ENCODE measurements at places on chromosomes 2 and 18.

- DNase-seq = no peak
Observed at GRCh38 chr18:36023336-36023735, 44.0 kb downstream of the RPRD1A start.

GRCh38 chr18:76822506-76823160, at the start of gene ZNF236:
Gene ZNF236, plus strand, starts transcription at chr18:76822557. Its CDS starts 51 bp downstream, at chr18:76822608.
- DNase-seq = no peak

GRCh38 chr2:159614534-159615366, 1.6 kb downstream of the BAZ2B start:
- peak; percentile 61 for DNase-seq

DNA sequence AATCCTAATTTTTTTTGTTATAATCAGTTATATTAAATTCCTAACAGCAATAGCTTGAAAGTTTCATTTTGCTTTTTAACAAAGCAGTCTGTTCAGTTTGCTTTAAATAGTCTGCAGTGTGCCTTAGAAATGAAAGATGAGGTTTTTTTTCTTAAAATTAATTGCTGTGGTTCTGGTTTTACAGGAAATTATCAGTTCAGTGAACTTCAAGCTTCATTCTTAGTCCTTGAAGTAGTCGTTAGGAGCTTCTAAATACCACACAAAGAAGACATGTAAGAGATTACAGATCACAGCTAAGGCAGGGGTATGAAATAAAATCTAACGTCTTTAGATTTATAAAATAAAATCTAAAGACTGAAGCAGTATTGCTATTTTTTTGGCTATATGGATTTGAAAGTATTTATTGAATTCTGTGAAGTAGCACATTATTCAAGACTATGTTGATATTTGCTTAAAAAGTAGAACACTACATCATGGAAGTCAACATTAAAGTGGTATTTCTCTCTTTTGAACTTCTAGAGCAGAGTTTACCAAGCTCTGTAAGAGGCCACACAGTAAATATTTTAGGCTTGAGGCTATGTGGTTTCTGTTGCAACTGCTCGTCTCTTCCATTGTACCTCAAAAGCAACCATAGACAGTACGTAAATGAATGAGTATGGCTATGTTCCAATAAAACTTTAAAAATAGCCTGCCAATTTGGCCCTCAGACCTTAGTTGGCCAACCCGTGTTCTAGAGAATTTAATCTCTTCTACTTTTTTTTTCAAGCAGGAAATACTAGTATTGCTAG, 81.5 kb upstream of the STON1 start:
- peak; percentile 47 for DNase-seq

GRCh38 chr18:26448714-26449159, 99.6 kb downstream of the KCTD1 start:
- DNase-seq = no peak

- DNase-seq = no peak
Observed at GRCh38 chr2:68700560-68700959, 34.1 kb upstream of the ARHGAP25 start.

DNA sequence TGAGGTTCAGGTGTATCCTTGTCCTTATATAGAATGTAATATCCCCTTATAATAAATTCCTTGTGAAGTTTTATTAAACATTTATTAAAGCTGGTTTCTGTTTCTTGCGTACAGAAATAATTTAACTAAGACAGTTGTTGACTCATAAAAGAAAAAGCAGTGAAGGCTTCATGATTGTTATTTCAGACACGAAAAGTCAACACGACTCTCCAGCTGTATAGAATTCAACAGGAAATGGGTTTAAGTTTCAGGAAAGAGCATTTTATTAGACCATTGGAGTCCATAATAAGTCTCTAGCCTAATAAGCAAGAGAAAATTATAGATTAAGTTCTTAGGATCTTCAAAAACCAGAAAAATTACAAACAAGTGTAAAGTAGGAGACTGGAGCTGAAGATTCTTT, 62.2 kb downstream of the KCNE4 start:
- peak; percentile 34 for DNase-seq

DNA sequence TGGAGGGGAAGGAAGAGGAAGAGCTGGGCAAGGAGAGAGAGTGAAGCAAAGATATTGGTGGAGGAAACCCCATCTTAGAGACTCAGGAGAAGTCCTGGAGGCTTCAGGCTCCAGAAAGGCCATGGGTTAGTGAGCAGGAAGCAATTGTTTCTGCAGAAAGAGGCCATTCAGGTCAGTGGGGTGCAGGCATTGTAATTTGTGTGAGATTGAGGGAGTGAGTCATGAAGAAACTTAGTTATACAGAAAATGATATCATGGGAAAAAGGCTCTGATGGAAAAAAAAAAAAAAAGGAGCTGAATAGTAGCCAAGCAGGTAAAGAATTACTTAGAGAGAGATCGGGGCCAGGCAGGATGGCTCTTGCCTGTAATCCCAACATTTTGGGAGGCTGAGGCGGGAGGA, 4.0 kb downstream of the EMILIN2 start:
- DNase-seq = peak; percentile 45

DNA sequence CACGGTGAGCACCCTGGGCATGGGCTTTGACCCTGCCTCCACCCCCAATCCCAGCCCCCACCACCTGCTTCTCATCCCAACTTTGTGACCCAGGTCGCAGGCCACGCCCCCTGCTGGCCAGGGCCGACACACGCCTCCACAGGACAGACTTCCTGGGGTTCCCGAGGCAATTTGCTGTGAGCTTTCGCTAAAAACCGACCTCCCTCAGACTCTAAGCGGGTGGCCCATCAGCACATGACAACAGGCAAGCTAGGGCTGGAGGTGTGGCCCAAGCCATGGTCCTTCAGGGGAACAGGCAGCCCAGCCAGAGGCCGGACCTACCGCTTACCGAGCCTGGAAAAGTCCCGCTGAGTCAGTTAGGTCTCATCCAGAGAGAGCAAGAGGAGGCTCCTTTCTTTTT, 31.9 kb downstream of the C1QL2 start:
- DNase-seq = peak; percentile 10

GRCh38 chr18:58955001-58955400, 90.3 kb downstream of the ZNF532 start:
- no peak for DNase-seq

DNA sequence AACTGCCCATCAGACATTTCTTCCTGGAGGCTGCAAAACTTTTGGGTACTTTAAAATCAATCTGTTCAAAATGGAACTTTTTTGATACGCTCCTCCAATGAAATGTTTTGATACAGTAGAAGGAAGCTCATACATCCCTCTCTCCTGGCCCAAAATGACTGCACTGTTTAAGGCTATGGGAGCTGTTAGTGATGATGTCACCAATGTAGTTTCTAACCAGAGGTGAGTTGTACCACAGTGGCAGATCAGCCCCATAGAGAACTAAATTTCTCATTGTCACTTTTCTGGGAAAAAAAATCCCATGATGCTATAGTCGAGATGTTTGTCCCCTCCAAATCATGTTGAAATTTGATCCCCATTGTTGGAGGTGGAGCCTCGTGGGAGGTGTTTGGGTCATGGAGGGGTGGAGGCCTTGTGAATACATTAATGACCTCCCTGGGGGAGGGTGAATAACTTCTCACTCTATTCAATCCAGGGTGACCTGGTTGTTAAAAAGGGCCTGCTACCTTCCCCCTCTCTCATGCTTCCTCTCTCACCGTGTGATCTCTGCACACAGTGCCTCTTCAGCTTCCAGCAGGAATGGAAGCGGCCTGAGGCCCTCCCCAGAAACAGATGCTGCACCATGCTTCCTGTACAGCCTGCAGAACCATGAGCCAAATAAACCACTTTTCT, 117.4 kb upstream of the NPAS2 start:
- DNase-seq = no peak

- no peak for DNase-seq
Observed at GRCh38 chr2:213149949-213150314, 1.5 kb downstream of the IKZF2 start.

DNA sequence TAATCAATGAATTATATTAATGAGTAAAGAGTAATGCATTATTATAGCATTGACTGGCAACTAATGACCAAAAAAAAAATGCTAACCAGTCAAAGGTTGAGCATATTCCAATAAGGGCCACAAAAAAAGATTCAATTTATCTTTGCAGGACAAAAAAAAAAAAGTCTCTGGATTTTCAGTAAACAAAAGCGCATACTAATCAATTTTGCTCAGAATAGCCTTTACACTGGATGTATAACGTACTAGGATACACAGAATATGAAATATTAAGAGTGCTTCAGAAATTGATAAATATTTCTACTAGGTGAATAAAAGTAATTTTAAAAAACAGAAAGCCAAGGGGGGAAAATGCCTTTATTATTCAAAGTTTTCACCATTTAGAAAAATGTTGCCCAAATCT, 74.4 kb downstream of the NBAS start:
- DNase-seq = no peak

DNA sequence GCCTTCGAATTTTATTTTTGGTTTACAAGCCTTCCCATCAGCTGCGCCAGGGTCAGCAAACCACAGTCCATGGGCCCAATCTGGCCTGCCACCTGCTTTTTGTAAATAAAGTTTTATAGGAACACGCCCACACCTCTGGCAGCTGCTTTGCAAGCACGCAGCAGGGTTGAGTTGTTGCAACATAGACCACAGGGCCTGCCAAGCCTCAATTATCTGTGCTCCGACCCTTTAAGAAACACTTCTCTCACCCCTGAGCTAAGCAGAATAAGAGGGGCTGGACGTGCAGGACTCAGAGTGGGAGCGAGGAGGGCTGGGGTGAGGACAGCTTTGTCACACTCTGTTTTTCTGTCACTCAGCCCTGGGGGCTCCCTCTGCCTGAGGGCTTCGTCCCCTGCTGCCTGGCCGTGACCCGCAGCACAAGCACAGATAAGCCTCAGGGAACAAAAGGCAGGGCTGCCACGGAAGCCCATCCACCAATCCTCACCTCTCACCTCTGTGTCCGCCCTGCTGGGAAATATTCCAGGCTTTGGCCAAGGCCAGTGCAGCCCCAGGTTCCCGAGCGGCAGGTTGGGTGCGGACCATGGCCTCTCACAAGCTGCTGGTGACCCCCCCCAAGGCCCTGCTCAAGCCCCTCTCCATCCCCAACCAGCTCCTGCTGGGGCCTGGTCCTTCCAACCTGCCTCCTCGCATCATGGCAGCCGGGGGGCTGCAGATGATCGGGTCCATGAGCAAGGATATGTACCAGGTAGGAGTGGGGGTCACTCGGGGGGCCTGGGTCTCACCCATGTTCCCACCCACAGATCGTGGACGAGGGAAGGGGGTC, at the start of gene AGXT:
Gene AGXT (plus strand): TSS at position 539 of the 823 bp plus-strand sequence. CDS start 42 bp downstream, at position 581.
- DNase-seq = no peak

DNA sequence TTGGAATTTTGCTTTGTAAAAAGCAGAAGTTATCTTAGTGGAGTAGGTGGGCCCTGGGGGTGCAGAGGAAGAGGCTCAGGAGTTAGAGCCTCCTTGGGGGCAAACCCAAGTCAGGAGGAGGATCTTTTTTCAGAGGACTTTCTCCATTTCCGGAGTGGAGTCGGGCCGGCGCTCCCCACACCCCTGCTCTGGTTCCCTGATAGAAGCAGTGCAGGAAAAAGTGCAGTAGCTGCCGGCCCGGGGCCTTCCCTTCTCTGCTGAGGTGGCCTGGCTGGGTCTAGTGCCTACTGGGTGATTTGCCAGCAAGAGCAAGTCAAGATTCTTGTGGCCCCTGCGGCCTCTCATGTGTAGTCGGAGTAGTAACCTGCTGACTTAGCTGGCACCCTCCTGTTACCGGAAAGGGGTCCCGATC, 124.2 kb upstream of the HS6ST1 start:
- DNase-seq = no peak

DNA sequence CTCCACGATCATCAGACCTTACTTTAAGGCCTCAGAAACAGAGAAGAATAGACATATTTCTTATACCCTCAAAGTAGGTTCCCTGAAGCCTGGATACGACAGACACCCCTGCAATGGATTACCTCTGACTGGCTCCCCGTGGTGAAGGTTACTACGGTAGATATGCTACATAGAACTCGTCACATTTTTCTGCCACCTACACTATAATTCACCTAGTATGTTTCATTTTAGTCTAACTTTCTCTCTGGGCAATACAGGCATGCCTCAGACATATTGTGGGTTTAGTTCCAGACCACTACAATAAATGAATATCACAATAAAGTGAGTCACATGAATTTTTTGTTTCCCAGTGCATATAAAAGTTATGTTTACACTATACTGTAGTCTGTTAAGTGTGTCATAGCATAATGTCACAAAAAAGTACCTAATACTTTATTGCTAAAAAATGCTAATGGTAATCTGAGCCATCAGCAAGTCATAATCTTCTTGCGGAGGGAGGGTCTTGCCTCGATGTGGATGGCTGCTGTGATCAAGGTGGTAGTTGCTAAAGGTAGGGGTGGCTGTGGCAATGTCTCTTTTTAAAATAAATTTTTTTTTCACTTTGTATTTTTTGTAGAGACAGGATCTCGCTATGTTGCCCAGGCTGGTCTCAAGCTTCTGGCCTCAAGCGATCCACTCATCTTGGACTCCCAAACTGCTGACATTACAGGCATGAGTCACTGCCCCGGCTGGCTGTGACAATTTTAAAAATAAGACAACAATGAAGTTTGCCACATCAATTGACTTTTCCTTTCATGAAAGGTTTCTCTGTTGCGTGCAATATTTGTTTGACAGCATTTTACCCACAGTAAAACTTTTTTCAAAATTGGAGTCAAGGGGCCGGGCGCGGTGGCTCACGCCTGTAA, 64.6 kb downstream of the TGIF1 start:
- DNase-seq = no peak

- peak; percentile 76 for DNase-seq
Observed at GRCh38 chr18:32714571-32715148, 58.2 kb downstream of the KLHL14 start.

- no peak for DNase-seq
Observed at GRCh38 chr18:25234322-25234639, 117.7 kb downstream of the ZNF521 start.

GRCh38 chr2:220432645-220433044, 805.2 kb downstream of the SLC4A3 start:
- no peak for DNase-seq

- DNase-seq = no peak
Observed at GRCh38 chr2:149290662-149291061, 39.7 kb upstream of the LYPD6 start.

DNA sequence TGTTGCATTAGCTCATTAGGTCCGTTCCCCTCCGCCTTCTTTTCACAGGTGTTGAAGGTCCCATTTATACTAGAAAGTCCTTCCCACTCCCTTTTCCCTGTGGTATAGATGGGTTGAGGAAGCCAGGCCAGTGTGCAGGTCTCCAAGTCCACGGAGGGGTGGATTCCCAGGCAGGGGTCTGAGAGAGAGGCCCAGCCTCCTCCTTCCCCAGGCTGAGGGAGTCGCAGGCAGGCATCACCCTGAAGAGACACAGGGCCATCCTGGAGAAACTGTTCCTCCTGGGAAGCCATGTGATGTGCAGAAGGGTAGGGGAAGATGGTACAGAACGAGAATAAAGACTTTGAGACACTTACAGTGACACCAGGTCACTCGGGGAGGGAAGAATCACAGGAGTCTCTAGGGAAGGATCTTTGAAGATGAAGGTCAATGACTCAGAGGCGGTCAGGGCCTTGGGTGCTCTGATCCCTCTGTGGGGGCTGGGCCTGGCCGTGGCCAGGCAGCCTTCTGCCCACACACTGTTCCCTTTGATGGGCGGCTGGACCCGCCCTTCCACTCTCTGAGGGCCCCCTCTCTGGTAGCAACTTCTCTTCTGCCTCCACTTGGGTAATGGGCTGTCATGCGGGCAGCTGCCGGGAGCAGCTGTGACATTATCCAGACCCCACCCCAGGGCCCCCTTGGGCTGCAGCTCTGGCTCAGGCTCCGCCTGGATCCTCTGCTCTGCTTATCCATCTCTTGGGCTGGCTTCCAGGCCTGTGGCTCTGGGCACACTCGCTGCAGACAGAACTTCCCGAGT, 45.1 kb downstream of the RHOB start:
- no peak for DNase-seq

GRCh38 chr2:191983186-191983585, 136.3 kb upstream of the CAVIN2 start:
- peak; percentile 20 for DNase-seq

Data from bronchial epithelial cell (primary cell).